ENCODE measurements at places on chromosomes 11 and 22. TPM values are rescaled to one million over a fixed set of nuclear protein-coding genes. Genes with fewer than 3 reads are reported as not detected.
A peak's percentile ranks its signal among the peaks of the same experiment; 100 is the strongest.

IRAG1 gene
- total RNA-seq: 0.26 TPM

CBLIF gene
- total RNA-seq: not detected

VWCE gene
- 0.26 TPM for total RNA-seq

IGSF9B gene
- under 0.01 TPM for total RNA-seq

TRIM6 gene
- 1.8 TPM for total RNA-seq

ZBTB16 gene
- 3.1 TPM for total RNA-seq

OR5B21 gene
- not detected for total RNA-seq

HORMAD2 gene
- not detected for total RNA-seq

ADAMTS8 gene
- not detected for total RNA-seq

GRCh38 chr11:127790592-127790991, 790.0 kb upstream of the KIRREL3 start:
- DNase-seq: no peak

- no peak for DNase-seq
Observed at GRCh38 chr22:49582181-49582580, 245.5 kb downstream of the BRD1 start.

- DNase-seq: no peak
Observed at GRCh38 chr11:10573556-10573955, 5.1 kb upstream of the LYVE1 start.

DNA sequence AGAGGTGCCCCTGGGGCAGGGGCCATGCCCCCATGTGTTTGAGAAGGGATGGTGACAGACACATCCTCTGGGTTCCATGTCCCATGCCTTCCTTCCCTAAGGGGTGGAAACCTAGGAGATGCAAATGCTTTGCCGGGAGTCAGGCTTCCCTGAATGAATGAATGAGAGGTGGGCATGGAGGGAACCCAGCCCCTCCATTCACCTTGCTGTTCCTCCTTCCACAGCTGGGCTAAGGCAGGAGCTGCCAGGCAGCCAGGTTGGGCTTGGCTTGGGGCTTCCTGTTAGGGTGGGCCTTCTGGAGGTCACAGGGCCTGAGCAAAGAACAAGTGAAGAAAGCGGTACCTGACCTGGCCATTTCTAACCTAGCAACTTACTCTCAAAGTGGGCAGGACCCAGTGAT, 926 bp downstream of the POU2F3 start:
- no peak for DNase-seq

GRCh38 chr11:69308936-69309615, 15.1 kb downstream of the MYEOV start:
- no peak for DNase-seq

GRCh38 chr11:76714493-76714892, 43.9 kb upstream of the LRRC32 start:
- no peak for DNase-seq

GRCh38 chr11:34727228-34727737, 106.4 kb downstream of the EHF start:
- no peak for DNase-seq

DNA sequence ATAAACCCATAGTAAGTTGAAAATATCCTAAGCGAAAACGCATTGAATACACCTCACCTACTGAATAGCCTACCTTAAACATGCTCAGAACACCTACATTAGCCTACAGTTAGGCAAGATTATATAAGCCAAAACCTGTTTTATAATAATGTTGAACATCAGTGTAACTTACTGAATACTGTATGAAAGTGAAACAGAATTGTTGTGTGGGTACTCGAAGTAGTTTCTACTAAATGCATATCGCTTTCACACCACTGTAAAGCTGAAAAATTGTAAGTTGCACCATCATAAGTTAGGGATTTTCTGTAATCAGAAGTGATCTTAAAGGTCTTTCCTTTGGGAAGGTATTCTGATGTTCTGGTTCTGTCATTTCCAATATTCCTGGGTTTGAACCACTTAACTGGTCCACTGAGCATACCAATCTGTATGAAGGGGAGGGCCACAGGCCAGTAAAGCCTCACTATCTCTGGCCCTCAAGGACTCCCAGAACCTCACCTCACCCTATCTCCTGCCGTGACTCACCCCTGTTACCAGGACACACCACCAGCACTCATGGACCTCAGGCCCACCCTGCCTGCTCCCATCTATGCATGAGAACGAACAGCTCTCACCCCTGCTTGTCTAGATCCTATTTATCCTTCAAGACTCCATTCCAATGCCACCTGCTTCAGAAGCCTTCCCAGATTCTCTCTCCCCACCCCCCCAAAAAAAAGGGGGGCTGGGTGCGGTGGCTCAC, 70.0 kb downstream of the NAT10 start:
- no peak for DNase-seq

GRCh38 chr11:117256573-117256972, 24.1 kb downstream of the RNF214 start:
- DNase-seq: peak; percentile 59

- no peak for DNase-seq
Observed at GRCh38 chr11:33770236-33770635, 4.1 kb downstream of the FBXO3 start.

DNA sequence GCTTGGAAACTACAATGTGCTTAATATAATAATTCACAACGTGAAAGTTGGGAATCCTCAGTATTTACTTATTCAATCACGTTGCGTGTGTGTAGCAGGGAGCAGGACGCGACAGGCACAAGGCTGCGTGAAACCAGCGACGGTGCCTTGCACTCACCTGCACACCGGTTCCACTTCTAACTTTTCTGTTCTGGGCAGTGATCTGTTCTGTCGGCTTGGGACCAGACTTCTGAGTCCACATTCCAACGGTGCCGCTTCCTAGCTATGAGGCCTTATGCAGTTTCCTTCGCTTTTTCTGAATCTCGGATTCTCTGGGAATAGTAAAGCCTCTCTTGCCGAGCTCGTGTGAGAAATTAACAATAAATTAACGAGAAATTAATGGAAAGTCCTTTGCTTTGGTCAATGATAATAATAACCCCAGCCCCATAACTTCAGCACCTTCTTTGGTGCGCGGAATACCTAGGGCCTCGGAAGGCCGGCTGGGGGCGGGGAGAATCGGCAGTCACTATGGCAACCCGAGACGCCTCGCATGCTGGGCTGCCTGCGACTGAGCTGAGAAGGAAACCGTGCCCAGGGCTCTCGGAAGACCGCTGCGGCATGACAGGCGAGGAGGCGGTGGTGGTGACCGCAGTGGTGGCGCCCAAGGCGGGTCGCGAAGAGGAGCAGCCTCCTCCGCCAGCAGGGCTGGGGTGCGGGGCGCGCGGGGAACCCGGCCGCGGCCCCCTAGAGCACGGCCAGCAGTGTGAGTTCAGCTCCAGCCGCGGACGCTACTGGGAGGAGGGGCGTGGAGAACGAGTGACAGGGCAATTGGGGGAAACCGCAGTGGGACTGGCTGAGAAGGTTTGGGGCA, at the start of gene C11orf97:
Gene C11orf97, plus strand, starts transcription at position 530 of the 850 bp plus-strand sequence. Its CDS starts 68 bp downstream, at position 598.
- no peak for DNase-seq
